ENCODE measurements at places on chromosomes 12 and 14.
A peak's percentile ranks its signal among the peaks of the same experiment; 100 is the strongest.

- no peak for DNase-seq
Measured at GRCh38 chr12:66388517-66388916, 86.2 kb downstream of the HELB start.

GRCh38 chr14:64746298-64747250, 42.4 kb downstream of the PLEKHG3 start:
- DNase-seq = no peak

DNA sequence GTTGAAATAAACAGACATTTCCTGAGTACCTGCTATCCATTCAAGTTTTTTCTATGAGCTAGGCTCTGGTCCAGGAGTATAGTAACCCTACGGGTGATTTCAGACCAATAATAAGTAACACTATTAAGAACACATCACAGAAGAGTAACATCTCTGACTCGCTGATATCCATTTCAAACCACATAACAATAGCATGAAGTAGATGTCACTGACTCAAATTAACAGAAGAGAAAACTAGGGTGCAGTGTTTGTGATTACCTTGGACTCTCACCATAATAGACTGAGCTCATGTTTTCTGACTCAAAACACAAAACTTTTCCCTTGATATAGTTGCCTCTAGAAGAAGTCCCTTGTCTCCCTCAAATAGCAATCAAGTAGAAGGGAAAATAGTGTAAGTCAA, 423.0 kb downstream of the DIO2 start:
- no peak for DNase-seq

GRCh38 chr14:73718418-73719251, 4.5 kb upstream of the PNMA1 start:
- DNase-seq = no peak

DNA sequence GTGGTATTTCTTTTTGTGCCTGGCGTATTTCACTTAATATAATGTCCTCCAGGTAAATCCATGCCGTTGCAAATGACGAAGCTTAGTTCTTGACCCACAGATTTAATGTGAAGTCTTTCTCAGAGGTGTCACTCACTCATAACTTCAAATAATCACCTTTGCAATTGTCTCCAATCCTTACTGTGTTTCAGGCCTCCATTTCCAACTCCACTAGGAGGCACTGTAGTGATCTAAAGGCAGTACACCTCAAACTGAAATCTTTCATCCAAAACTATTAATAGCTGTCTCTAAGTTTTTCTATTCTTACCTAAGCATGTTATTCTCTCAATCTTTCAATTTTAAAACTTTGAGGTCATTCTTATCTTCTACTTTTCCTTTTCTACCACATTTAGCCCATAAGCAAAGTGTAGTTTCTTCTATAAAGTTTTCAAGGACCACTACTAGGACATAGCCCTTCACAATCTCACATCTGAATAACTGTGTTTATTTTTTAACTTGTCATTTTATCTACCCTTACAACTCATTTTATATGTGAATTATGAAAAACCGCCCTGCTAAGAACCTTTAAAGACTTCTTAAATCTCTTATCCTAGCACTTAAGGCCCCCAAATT, 25.5 kb upstream of the FBXO34 start:
- DNase-seq = peak; percentile 47

- peak; percentile 73 for DNase-seq
Measured at GRCh38 chr14:95507701-95508103, 8.7 kb downstream of the SYNE3 start.

DNA sequence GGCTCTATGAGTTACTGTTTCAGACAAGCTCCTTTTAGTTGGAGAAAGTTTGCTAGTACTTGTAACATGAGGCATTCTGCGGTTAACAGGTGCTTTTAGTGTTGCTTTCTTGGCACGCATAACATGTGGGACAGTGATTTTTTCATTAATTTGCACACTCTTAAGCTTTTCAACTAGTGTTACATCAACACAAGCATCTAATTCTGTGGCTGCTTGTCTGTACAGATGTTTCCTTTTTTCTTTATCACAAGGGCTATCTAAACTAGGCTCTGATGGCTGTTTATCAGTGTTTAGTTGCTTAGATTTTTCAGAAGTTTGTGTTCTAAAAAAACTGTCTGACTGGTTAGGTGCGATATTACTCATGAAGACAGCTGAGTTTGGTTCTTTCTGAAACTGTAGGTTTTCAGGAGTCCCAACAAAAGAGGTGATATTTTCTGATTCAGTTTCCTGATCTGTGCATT, 120.1 kb downstream of the RALGAPA1 start:
- DNase-seq = no peak

- peak; percentile 70 for DNase-seq
Measured at GRCh38 chr14:32469388-32470160, 140.5 kb downstream of the AKAP6 start.

- no peak for DNase-seq
Measured at GRCh38 chr12:110896559-110896958, 23.8 kb downstream of the MYL2 start.

- DNase-seq = no peak
Measured at GRCh38 chr12:132255642-132256041, 73.7 kb downstream of the GALNT9 start.

GRCh38 chr14:37903343-37904191, 304.1 kb upstream of the SSTR1 start:
- peak; percentile 49 for DNase-seq

GRCh38 chr14:70683983-70684382, 42.3 kb downstream of the TTC9 start:
- DNase-seq = peak; percentile 30

DNA sequence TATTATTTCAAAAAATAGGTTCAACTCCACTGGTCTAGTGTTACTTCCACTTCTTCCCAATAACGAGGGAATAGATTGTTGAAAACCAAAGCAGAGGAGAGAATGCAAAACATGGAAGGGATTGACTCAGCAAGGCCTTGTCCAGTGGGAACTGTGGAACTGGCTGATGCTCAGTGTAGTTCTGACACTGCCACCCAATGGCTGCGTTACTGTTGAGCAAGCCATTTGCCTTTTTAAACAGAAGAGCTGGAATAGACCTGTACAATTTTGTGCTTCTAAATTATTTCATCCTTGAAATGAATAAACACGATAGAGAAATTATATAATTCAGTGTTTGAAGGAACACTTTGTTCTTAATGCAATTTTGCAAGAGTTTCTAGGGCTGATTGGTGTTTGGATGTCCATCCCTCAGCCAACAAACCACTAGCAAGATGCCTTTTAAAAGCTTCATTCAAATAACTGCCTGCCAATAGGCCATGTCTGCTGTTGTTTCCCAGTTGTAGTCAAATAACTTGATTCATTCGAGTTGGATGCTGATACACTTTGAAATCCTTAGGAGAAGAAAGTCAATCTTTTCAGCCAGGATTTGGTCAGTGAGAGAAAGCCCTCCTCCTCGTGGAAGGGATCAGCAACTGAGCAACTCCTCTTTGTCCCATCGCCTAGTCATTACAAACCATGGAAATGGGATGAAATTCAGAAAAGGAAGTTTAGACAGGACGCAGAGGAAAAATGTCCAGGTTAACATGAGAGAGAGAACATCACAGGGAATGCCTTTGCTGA, 7.3 kb upstream of the MGP start:
- DNase-seq = peak; percentile 40

- DNase-seq = no peak
Measured at GRCh38 chr12:39852346-39852745, 232.7 kb upstream of the ABCD2 start.

GRCh38 chr12:10590966-10591365, 22.4 kb downstream of the MAGOHB start:
- DNase-seq = no peak

- DNase-seq = peak; percentile 70
Measured at GRCh38 chr12:120640861-120641833, 721 bp downstream of the CABP1 start.

DNA sequence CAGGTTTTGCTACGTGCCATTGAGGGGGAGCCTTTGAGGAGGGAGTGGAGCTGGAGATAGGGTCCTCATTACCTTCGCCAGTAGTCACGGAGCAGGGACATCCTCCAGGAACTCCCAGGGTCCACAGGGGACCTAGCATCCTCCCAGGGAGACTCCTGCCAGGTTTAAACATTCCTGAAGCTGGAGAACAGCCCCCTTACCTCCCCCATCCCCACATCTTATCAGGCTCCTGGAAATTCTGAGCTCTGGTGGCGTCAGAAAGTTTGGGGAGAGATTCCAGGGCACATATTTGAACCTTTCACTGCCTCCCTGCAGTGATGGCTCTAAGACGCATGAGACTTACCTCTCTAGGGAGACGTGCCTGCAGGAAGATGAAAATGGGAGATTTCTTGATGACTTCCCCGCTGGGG, 192.3 kb upstream of the GSC start:
- no peak for DNase-seq

GRCh38 chr12:62468397-62468796, 1.8 kb downstream of the MON2 start:
- no peak for DNase-seq

DNA sequence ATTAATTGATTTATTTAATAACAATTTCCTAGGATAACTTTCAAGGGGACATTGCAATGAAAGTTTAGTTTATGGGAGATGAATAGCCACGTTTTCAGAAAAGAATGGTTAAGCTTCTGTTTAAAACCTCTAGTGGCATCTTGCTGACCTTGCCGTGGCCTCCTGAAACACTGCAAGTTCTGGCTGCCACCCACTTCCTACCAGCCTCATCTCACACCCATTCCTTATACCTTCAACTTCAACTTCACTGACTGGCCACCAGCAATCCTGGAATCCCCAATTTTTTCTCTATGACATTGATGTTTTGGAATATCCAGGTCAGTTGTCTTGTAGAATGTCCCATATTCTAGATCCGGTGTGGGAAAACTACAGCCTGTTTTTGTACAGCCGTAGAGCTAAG, 5.2 kb upstream of the HELB start:
- DNase-seq = no peak

DNA sequence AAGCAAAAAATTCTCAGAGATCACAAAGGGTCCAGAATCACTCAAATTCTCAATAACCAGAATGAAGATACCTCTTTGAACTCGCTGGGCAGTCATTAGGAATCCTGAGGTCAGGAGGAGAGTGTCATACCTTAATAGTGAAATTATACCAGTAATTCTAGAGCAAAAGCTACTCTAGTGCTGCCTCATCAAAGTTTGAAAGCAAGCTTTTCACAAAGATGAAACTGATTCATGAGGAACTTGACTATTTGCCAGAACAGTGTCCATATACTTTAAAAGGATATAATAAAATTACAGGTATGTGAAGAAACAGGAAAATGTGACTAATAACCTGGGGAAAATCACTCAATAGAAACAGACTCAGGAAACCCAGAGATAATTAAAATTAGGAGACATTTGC, 44.5 kb downstream of the EML5 start:
- DNase-seq = no peak

GRCh38 chr12:6613015-6613775, 6.0 kb upstream of the CHD4 start:
- peak; percentile 73 for DNase-seq

DNA sequence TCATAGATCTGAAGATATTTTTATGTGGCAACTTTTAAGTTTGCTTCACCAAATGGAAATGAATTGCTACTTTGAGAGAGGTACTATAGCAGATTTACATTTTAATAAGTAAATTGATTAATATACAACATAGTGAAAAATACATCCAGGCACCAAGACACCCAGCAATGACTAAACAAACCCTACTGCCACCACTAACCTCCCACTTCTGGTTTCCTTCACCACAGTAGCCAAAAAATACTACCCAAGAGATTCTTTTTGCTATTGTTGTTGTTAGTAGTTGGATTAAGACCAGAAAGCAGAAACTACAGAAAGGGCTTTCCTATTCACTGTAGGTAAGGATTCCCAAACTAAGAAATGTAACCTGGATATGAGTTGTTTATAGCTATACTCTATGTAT, 54.1 kb downstream of the COCH start:
- no peak for DNase-seq

GRCh38 chr14:23579311-23579630, 681 bp upstream of the JPH4 start:
- no peak for DNase-seq

- DNase-seq = no peak
Measured at GRCh38 chr12:113027726-113028125, 28.8 kb upstream of the DTX1 start.

DNA sequence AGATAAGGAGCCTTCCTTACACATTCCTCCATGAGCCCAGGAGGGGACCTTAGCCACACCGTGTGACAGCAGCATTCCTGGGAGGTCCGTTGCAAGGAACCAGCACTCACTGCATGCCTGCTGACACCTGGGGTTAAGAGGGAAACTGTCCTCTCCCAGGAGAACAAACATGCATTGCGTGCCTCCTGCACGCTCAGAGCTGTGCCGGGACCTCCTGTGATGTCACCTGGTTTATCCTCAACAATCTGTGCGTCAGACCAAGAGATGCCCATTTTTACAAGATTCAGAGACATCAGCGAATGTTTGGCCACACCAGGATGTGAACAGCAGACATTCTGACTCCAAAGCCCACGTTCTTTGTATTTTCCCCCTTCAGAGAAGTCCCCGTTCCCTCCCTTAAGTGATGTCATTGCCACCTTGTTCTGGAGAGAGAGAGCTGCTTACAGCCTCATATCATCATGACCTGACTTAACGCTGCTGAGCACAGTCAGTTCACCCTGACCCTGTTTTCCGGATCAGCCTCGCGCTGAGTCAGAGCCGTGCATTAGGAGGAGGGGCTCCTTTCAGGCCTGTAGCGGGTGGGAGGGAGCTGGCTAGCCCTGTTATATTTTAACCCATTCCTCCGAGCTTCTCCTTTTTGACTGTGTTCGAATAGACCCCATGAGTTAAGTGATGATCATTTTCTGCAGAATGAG, 36.2 kb downstream of the TMEM120B start:
- DNase-seq = peak; percentile 94

DNA sequence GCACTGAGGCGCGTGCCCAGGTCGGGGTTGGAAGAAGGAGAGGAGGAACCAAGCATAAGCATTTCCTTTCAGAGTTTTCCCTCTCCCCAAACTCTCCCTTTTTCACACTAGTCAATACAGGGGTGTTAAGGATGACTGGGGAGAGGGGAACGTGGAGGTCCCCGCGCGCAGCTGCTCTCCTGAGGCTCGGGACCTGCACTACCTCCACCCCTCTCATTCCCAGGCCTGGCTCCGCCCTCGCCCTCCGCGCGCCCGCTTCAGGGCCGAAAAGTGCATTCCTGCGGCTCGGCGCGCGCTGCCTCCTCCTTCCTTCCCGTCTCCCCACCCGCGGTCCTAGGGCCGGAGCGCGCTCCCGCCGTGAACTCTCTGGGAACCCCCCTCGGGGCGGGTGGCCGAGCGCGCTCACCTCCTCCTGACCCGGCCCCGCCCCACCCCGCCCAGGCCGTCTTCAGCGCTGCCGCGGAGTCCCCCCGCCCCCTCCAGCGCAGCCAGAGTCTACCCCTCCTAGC, 11.3 kb downstream of the RARG start:
- peak; percentile 97 for DNase-seq

DNA sequence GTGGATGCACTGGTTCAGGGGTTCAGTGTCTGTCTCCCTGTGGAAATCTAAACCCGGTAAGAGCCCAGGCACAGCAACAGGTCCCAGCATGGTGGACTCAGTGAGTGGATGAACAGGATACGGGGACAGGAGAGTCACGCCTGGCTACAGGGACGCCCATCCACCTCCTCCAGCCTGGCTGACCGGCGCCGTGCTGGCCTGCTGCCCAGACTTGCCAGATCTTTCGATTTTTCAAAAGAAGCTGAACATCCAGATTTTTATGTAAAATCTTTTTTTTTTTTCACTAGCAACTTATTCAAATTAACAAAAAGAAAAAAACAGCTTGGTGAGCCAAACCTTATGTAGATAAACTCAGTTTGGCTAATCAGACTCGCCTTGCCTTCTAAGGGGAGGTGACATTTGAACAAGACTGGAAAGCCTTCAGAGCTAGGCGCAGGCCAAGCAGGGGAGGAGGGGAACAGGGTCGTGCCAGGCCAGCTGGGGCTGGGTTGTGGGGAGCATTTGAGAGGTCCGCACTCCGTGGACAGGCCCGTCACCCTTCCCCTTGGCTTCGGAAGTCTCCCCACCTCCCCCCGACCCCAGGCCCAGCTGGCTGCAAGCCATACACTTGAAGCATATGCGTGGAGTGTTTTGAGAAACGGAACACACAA, 87.8 kb upstream of the NCOR2 start:
- peak; percentile 77 for DNase-seq

Measured in iris pigment epithelial cell (primary cell).